ENCODE measurements at places on chromosomes 2 and 18.

- DNase-seq = no peak
Observed at GRCh38 chr2:104938231-104938941, 84.5 kb downstream of the POU3F3 start.

DNA sequence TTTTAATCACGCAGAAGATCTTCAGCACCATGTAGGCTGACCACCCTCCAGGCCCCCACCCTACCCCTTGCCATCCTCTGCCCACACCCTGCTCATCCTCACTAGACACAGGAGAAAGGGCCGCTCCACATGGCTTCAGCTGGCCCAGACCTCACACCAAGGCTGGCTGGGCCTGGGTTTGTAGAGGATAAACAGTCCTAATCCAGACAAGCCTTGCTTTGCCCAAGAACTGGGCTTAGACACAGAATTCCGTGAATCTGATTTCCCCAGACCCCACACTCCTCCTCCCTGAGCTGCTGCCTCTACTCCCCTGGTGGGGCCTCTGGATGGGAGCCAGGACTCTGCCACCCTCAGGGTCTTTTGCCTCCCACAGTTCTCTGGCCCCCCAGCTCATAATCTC is 185.3 kb downstream of the CYP26B1 start:
- DNase-seq = no peak

GRCh38 chr2:122815120-122815519 is 1059.7 kb downstream of the TSN start:
- no peak for DNase-seq

GRCh38 chr2:10717628-10718027 is 3.8 kb upstream of the ATP6V1C2 start:
- no peak for DNase-seq

- DNase-seq = no peak
Observed at GRCh38 chr2:48860380-48860779, 104.9 kb upstream of the LHCGR start.

GRCh38 chr2:164811819-164812218 is 29.8 kb downstream of the COBLL1 start:
- DNase-seq = no peak

GRCh38 chr18:59145055-59145454 is 5.4 kb downstream of the SEC11C start:
- no peak for DNase-seq

DNA sequence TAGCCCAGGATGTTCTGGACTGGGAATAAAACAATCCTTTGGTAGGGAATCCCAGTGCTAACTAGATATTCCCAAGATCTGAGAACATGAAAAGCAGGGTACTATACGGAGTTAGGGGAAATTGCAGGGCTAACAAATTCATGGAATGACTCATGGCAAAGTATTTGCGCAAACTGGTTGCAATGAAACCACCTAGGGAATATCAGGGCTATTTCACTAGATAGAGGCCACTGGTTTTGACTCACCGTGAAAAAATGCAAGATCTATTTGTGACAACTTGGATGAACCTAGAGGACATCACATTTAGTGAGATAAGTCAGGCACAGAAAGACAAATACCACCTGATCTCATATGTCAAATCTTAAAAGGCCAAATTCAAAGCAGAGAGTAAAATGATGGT is 233.3 kb downstream of the MBD2 start:
- no peak for DNase-seq

GRCh38 chr2:203709416-203710040 is 3.1 kb downstream of the CD28 start:
- DNase-seq = no peak

GRCh38 chr2:203412546-203413331 is 84.5 kb downstream of the ABI2 start:
- no peak for DNase-seq

GRCh38 chr2:219434468-219434717 is 250 bp upstream of the SPEG start:
- no peak for DNase-seq

- no peak for DNase-seq
Observed at GRCh38 chr2:201008296-201008829, 44.9 kb upstream of the ORC2 start.

DNA sequence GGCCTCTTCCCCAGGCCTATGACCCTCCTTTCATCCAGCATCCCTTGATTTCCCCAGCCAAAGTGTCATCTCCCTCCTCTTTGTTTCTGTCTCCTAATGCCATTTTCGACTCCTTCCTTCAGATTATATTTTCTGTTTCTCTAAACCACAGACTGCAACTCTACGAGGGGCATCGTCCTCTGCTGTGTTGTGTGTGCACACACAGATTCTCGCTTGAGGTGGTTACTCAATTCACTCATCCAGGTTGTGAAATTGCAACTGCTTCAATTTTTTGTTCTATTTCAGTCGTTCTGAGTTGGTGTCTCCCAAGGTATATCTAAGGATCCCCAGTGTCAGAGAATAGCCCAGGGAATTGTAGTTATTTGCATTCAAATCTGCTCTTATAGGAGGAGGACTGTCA is 113.5 kb upstream of the NDUFV2 start:
- DNase-seq = no peak

DNA sequence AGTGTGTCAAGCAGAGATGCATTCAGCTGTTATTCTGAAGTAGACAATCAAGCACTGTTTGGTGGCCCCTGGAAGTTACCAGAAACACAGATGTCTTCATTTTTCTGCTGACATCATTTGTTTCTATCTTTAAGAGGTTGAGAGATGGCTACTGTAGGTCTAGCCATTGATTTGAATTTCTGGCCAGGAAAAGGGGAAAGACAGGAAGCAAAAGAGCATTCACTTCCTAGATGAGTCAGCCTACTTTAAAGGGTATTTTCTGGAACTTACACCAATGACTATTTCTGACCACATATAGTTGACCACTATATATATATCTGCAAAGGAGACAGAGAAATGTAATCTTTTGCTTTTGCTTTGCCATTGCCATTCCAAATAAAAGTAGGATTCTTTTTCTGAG is 900.1 kb upstream of the SOX11 start:
- DNase-seq = no peak

GRCh38 chr2:65666156-65666725 is 233.8 kb upstream of the SPRED2 start:
- no peak for DNase-seq

DNA sequence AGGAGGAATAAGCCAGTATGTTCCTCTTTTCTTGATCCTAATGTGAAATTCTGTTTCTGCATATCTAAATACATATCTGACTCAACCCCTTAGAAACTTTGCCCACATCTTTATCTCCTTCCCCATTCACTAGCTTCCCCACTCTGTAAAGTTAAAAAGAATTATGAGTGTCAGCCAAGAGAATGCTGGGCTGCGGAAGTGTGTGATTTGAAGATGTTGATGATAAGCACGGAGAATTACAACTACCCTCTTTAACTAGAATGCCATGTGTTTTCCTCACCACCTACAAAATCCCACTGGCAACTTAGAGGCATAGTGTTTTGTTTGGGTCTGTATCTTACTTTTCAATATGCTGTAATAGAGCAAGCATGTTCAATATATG is 490.4 kb upstream of the FANCL start:
- no peak for DNase-seq

DNA sequence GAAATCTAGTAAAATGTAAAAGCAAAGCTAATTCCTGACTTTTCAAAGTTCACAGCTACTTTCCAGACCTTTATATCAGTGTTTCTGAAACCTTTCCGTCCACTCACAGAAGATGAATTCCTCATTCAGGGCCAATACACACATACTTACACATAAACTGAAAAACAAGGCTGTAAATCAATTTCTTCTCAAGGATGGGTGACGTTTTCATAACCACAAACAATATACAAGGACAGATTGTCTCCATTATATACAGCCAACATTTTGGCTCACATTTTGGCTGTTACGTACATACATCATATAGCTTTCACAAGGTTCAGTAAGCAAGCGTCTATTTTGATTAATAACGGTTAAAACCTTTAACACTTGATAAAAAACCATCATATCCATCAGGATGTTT is 1.4 kb downstream of the RPRD1A start:
- DNase-seq = no peak

- DNase-seq = no peak
Observed at GRCh38 chr2:217899231-217900009, 103.4 kb downstream of the TNS1 start.

- no peak for DNase-seq
Observed at GRCh38 chr18:427005-427404, 73.5 kb downstream of the COLEC12 start.

GRCh38 chr2:197908990-197909776 is 104.8 kb downstream of the PLCL1 start:
- DNase-seq = no peak

DNA sequence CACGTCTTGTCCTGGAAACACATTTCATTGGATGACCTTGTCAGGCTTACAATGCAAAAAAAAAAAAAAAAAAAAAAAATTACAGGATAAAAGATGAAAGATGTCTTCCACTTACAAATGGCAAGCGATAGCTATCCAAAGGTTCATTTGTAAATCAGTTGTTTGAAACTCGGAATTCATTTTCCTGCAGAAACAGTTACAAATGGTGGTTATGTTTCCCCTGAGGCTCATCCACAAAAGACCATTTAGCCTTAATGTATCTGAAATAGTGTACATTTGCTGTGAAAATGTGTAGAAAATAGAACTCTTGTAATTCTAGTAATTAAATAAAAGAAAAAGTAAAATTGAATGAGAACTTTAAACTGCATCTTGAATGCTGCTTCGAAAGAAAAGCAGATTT is 25.9 kb downstream of the DPP10 start:
- no peak for DNase-seq
